NCI-H2171 treated with DMSO at 0.1 percent for 48 hours (cell line): ENCODE measurements at places on chromosomes 12 and 14.

GRCh38 chr14:54653712-54654469, 87.0 kb downstream of the SAMD4A start:
- no peak for DNase-seq

DNA sequence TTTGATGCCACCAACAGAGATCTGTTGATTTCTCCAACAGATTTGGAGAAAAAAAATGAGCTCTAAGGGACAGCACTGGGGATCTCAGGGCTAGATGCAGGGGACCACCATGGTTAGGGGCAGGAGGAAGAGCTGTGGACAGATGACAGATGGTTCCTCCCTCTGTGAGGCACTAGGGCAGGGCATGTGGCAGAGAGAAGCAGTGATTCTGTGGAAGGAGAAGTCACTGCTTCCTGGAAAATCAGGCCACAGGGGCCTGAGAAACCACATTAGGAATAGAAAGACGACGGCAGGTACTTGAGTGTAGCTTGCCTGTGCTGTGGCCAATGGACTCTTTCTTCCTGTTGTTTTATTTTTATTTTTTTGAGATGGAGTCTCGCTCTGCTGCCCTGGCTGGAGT, 24.9 kb upstream of the TMED2 start:
- no peak for DNase-seq

DNA sequence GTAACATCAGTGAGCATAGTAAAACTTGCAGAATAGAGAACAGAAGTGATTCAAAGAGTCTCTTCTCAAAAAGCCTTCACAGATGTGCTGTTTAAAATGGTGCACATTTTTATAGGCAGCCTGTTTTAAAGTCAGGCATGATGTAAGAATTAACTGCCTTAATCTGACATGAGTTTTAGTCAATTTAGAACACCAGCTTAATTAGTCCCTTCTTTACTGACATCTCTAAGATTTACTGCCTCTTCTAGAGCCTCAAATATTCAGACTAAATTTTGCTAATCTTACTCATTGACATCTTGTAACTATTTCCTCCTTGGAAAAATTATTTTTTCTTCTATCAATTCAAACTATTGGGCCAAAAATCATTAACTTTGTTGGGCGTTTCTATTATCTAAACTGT, 782.5 kb downstream of the C12orf50 start:
- DNase-seq, result no peak

GRCh38 chr12:16587110-16587453, 18.9 kb downstream of the LMO3 start:
- no peak for DNase-seq

GRCh38 chr14:27727251-27727770, 1039.3 kb upstream of the FOXG1 start:
- no peak for DNase-seq

GRCh38 chr12:43349863-43350262, 202.1 kb downstream of the ADAMTS20 start:
- no peak for DNase-seq

GRCh38 chr14:66746316-66747006, 238.5 kb downstream of the GPHN start:
- peak; percentile 32 for DNase-seq

GRCh38 chr14:100592972-100593371, 5.8 kb upstream of the BEGAIN start:
- DNase-seq, result no peak

DNA sequence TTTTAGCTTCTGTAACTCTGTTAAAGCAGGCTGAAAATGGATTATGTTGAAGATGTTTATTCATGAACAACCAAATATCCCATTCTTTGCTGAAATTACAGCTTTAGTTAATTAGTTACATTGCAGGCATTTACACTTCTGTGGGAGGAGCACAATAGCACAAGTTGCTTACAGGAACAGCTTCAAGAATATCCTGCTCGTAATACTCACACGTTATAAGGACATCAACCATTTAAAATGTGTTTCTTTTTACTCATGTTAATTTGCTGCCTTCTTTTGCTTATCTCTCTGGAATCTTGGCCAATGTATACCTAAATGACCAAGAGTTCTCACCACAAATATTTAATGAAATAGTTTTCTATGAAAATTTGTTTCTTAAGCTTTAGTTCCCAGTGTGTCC, 305.2 kb upstream of the SYT1 start:
- peak; percentile 64 for DNase-seq

GRCh38 chr14:68790644-68791077, 2.2 kb downstream of the ZFP36L1 start:
- no peak for DNase-seq

DNA sequence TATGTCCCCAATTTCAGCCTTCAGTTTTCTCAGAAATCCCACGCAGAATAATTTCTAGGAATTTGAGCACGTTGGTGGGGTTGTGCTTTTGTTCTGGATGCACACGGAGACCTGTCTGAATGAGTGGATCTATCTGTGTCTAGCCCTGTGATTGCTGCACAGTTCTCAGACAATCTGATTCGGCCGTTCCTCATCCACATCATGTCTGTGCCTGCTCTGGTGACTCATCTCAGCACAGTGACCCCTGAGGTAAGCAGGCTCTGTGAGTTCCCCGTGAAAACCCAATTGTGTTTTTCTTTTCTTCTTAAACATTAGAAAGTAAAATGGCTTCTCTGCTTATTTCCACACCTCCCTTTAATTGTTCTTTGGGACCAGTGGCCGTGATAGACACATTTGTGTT, 20.2 kb downstream of the UBE3B start:
- DNase-seq, result no peak

GRCh38 chr12:124761871-124762270, 101.8 kb downstream of the SCARB1 start:
- no peak for DNase-seq
